ENCODE measurements at places on chromosomes 1 and 21.
A peak's percentile ranks its signal among the peaks of the same experiment; 100 is the strongest.

- no peak for DNase-seq
These were observed 41.6 kb upstream of the PADI1 start for GRCh38 chr1:17163371-17163770.

- DNase-seq = peak; percentile 71
These were observed 120.2 kb upstream of the SLC45A1 start for GRCh38 chr1:8197493-8198282.

- peak; percentile 35 for DNase-seq
These were observed 29.1 kb downstream of the STPG1 start for GRCh38 chr1:24384251-24385090.

DNA sequence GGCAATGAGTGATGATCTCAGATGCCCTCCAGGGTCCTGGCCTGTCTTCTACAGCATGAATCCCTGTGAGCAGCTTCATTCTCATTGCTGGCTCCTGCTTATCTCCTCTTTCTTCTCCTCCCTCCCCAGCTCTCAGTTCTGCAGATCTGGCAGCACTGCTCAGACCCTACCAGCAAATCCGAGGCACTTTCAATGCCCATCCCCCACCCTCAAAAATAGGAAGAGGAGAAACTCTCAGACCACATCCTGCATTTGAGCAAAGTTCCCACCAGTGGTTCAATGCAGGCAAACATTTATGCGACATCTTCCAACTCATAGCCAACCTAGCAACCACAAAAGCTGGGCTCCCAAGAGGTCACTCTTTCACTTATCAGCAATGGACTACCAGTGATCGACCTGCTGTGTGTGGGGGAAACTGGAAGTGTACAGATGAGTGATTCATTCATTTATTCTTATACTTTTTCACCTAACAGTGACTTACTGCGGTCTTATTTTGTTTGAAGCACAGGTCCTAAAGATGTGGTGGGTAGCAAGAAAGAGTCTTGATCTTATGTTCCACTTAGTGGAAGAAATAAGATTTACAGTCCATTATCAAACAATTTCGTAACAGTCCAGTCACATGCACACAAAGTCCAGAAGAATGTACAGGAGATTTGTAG lies 5.8 kb upstream of the CHI3L2 start:
- DNase-seq = no peak

DNA sequence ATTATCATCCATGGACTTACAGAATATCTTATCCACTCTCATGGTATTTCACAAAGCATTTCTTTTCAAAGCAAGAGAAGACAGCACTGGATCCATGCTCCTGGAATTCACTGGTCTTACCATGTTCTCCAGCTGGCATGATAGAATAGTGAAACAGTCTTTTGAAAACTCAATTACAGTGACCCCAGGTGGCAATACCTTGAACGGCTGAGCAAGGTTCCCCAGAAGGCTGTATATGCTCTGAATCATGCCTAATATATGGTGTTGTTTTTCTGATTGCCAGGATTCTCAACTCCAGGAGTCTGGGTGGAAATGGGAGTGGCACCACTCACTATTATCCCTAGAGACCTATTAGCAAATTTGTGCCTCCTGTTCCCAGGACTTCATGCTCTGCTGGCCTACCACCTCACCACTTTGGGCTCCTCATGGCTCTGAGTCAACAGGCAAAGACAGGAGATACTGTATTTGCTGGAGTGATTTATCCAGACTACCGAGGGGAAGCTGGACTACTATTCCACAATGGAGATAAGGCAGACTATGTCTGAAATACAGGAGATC lies 87.6 kb downstream of the CATSPERE start:
- no peak for DNase-seq

GRCh38 chr1:158819461-158820443 lies 11.4 kb upstream of the MNDA start:
- DNase-seq = no peak
